Sigmoid colon (tissue), 7 donors: ENCODE measurements at places on chromosomes 12 and 14. TPM values are rescaled to one million over a fixed set of nuclear protein-coding genes. Genes with fewer than 3 reads are reported as not detected.

IAPP gene
- not detected for total RNA-seq

KRT7 gene
- 3.2 TPM for total RNA-seq

LUM gene
- total RNA-seq: 85.2 TPM

RGS6 gene
- 1.4 TPM for total RNA-seq

LTB4R2 gene
- 2.5 TPM for total RNA-seq

SYNE3 gene
- 8.9 TPM for total RNA-seq

DNA sequence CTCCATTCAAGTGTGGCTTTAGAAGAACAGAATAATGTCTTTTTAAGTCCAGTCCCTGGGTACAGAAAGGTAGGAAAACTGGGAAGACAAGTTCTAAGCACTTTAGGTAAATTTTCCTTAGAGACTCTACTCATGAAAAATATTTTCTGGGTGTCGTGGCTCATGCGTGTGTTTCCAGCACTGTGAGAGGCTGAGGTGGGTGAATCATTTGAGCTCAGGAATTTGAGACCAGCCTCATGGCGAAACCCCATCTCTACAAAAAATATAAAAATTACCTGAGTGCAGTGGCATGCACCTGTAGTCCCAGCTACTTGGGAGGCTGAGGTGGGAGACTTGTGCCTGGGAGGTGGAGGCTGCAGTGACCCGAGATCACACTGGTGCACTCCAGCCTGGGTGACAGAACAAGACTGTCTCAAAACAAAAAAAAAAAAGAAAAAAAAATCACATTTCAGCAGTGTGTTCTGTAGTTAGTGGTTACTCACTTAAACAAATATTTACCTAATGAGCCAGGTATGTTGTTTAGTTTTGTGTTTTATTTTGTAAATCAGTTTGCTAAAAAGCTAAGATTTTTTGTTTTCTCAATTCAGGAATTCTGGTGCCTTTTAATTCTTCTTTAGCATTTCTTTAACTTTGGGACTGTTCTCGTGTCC, 52.3 kb upstream of the RD3L start:
- DNase-seq: no peak
- no peaks in the 10 kb centered on the region for H3K4me1 ChIP-seq
- peaks cover 4% of the 10 kb centered on the region for H3K27me3 ChIP-seq
- H3K27ac ChIP-seq: no peak overlapping the region
- no peak overlapping the region for H3K4me3 ChIP-seq
- H3K36me3 ChIP-seq: no peaks in the 10 kb centered on the region

DNA sequence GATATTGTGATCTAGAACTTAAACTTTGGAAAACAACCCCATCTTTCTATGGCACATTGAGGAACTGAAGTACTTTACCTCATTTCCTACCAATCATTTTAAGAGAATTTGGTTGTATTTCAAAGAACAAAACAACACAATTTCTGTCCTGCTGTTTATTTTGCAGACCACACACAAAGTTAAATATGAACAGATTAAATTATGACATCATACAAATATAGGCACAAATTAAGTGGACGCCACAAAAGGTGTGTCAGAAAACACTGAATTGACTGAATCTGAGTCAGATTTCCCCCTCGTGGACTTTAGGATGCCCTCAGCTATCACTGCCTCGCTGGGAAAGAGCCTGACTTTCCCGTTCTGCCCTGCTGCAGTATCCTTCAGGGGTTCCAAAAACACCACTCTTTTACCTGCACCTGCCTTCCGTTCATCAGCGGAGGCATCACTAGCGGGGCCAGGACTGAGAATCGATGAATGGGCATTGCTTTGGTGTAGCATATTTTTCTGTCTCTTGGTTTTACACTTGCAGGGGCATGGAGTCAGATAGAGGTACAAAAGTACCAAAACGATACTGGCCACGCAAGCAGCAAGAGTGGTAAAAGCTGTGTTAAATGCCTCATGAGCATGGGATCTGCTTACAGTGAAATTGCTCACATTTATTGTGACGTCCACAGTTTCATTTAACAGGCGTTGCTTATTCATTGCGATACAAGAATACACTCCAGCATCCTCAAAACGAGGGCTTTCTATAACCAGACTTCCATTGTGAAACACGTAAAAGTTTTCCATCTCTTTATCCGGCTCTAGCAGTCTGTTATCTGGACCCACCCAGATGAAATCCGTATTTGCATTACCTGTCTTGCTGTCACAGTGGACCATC, 2.0 kb upstream of the PCED1B start:
- peak overlapping the region; percentile 96 for H3K27ac ChIP-seq
- H3K27me3 ChIP-seq: no peaks in the 10 kb centered on the region
- no peaks in the 10 kb centered on the region for H3K36me3 ChIP-seq
- DNase-seq: no peak

- DNase-seq: no peak
- H3K27ac ChIP-seq: peak overlapping the region; percentile 83
- no peaks in the 10 kb centered on the region for H3K27me3 ChIP-seq
- no peak overlapping the region for H3K4me3 ChIP-seq
- no peaks in the 10 kb centered on the region for H3K36me3 ChIP-seq
- H3K4me1 ChIP-seq: peaks cover 38% of the 10 kb centered on the region
These were observed 85.7 kb downstream of the AKAP6 start for GRCh38 chr14:32414808-32415255.

GRCh38 chr12:23628806-23629205, 320.7 kb downstream of the SOX5 start:
- no peak overlapping the region for H3K4me3 ChIP-seq
- H3K27me3 ChIP-seq: no peaks in the 10 kb centered on the region
- H3K27ac ChIP-seq: no peak overlapping the region
- no peaks in the 10 kb centered on the region for H3K4me1 ChIP-seq

- H3K4me3 ChIP-seq: no peak overlapping the region
- DNase-seq: no peak
- H3K27ac ChIP-seq: no peak overlapping the region
- no peaks in the 10 kb centered on the region for H3K27me3 ChIP-seq
These were observed 13.3 kb downstream of the PCNX1 start for GRCh38 chr14:70920608-70921007.

DNA sequence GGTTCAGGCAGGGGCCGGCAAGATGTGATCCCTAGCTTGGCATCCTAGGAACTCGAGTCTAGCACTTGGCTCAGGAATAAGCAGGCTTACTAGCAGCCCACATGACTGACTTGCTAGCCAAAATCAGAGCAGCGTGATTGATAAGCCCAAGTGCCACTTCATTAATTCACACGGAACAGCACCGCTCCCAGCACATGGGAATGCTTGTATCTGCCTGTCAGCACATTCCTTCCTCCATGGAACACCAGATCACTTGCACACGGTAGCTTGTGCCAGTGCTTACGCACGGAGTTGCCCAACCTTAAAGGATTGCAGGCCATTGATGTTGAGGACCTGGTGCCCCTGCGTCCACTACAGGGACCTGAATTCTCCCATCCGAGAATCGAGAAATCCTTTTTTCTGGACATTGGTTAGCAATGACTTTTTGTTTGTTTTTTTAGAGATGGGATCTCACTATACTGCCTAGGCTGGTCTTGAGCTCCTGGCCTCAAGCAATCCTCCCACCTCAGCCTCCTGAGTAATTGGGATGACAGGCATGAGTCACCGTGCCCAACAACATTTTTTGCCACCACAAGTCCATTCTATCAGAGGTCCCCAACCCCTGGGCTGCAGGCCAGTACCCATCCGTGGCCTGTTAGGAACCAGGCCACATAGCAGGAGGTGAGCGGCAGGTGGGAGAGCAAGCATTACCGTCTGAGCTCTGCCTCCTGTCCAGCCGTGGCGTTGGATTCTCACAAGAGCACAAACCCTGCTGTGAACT, 30.6 kb upstream of the TSPAN9 start:
- H3K4me3 ChIP-seq: no peak overlapping the region
- H3K27me3 ChIP-seq: no peaks in the 10 kb centered on the region
- no peak for DNase-seq
- no peaks in the 10 kb centered on the region for H3K4me1 ChIP-seq
- H3K27ac ChIP-seq: no peak overlapping the region

DNA sequence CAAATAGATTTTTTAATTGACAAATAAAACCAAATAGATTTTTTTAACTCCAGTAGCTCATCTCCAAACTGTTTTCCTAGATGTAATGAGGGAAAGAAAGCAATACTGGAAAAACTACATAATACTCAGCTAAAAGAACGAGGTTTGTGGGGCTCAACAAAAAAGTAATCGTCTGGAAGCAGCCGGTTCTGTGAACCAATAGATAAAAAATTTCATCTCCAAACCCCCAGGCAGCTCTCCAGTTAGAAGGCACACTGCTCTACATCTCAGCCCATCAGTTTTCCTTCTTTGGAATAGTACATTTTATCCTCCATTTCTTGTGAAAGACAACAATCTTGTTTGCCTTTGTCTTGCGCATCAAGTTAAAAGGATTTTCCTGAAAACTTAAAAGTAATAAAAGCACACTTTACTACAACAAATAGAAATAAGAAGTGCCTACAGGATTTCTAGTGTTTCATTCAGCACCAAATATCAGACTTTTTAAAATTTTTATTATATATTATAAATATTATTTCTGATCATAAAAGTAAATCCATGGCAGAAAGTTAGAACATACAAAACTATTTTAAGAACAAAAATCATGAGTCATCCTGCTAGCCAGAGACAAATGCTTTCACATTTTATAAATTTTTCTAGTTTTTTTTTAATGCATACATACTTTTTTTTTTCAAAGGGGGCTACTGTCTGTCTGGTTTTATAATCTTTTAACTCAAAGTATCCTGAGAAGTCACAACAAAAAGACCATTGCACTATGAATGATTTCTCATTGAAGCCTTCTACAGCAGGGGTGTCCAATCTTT, 67.7 kb downstream of the EPS8 start:
- no peaks in the 10 kb centered on the region for H3K27me3 ChIP-seq
- H3K4me3 ChIP-seq: no peak overlapping the region
- no peak for DNase-seq
- no peaks in the 10 kb centered on the region for H3K36me3 ChIP-seq
- no peaks in the 10 kb centered on the region for H3K4me1 ChIP-seq

DNA sequence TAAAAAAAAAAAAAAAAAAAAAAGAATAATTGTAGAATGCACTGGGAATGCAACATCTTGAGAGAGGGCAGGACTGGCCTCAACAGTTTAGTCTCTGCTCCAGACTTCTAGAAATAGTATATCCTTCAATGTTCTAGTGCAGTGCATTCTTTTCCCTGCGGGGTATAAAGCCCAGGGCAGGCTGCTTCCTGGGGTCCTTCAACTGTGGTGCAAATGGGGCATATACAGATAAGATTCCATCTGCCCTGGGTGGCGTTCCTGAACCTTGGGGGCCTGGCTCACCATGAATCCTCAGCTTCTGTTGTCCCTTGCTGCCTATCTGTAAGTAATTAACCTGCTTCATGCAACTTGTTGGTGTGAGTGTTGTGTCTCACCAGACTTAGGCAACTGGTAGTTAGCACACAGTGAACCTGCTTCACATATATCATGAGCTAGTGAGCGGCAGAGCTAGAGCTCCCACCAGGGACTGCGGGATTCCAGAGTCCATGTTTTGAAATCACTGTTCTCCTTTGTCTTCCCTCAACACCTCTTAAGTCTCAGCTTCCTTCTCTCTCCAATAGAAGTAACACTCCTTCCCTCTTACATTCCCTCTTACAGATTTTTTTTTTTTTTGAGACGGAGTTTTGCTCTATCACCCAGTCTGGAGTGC, 177.6 kb downstream of the SUDS3 start:
- DNase-seq: no peak
- H3K4me3 ChIP-seq: no peak overlapping the region
- H3K36me3 ChIP-seq: no peaks in the 10 kb centered on the region
- H3K4me1 ChIP-seq: no peaks in the 10 kb centered on the region

- no peak overlapping the region for H3K27ac ChIP-seq
- H3K27me3 ChIP-seq: no peaks in the 10 kb centered on the region
- H3K4me3 ChIP-seq: no peak overlapping the region
- H3K36me3 ChIP-seq: no peaks in the 10 kb centered on the region
- no peak for DNase-seq
These were observed 223.1 kb upstream of the FOXN3 start for GRCh38 chr14:89640141-89640540.

DNA sequence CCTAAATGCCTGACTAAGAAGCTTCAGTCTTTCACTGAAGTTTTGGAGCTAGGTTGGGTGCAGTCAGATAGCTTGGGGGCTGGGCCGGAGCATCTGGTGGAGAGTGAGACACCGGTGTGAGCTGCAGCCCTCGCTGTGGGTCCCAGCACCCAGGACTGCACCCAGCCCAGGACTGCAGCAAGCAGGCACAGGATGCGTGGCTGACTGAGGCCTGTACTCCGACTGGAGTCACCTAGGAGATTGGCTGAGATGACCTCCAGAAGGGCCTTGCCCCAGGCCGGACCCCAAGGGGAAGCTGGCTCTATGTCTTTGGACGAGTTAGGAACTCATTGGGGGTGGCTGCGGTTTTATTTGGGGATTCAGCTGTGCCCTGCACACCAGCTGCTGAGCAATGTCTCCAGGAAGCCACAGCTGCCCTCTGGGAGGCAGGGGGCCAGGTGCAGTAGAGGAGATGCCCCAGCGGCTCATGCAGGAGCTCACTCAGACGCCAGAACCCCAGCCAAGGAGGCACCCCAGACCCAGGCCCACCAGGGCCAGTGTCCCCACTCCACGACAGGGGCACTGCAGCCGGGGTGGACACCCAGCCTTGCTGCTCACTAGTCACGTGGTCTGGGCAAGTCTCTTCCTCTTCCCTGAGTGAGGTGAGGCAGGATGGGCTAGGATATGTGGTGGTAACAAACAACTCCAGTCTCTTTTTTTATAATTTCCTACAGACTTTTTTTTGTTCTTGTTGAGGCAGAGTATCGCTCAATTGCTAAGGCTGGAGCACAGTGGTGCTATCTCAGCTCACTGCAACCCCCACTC, 31.8 kb upstream of the RCOR1 start:
- no peak for DNase-seq
- H3K27ac ChIP-seq: no peak overlapping the region
- H3K4me3 ChIP-seq: no peak overlapping the region
- no peaks in the 10 kb centered on the region for H3K36me3 ChIP-seq

- H3K36me3 ChIP-seq: no peaks in the 10 kb centered on the region
- no peak overlapping the region for H3K4me3 ChIP-seq
- no peak overlapping the region for H3K27ac ChIP-seq
- no peaks in the 10 kb centered on the region for H3K4me1 ChIP-seq
These were observed 121.6 kb downstream of the KTN1 start for GRCh38 chr14:55701638-55702037.

- H3K36me3 ChIP-seq: no peaks in the 10 kb centered on the region
- H3K27ac ChIP-seq: no peak overlapping the region
- DNase-seq: no peak
- no peaks in the 10 kb centered on the region for H3K4me1 ChIP-seq
- no peaks in the 10 kb centered on the region for H3K27me3 ChIP-seq
- no peak overlapping the region for H3K4me3 ChIP-seq
These were observed 64.4 kb upstream of the TRHDE start for GRCh38 chr12:72207486-72208409.

GRCh38 chr14:97848317-97848980, 1051.3 kb downstream of the VRK1 start:
- H3K36me3 ChIP-seq: no peaks in the 10 kb centered on the region
- H3K4me3 ChIP-seq: no peak overlapping the region
- H3K27me3 ChIP-seq: no peaks in the 10 kb centered on the region
- DNase-seq: no peak

DNA sequence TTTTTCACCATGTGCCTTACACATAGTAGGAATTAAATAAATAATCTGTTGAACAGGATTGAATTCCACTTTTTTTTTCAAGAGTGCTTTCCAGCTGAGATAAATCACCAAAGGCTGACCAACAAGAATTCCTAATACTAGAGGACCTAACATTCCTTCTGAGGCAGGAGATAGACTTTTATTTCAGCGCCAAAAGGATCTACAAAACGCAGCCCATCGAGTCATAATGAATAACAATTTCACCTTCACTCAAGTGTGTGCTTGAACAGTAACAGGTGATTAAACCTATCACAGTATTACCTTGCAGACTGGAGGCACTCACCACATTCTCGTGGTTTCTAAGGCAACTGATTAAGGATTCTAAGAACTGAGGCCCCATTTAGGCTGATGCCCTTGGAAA, 224.3 kb upstream of the ATP2B1 start:
- H3K27ac ChIP-seq: no peak overlapping the region
- H3K27me3 ChIP-seq: no peaks in the 10 kb centered on the region
- no peak overlapping the region for H3K4me3 ChIP-seq
- peaks cover 10% of the 10 kb centered on the region for H3K4me1 ChIP-seq
- H3K36me3 ChIP-seq: no peaks in the 10 kb centered on the region
- DNase-seq: no peak
